Stimulated activated CD8-positive, alpha-beta memory T cell treated with anti-CD3 and anti-CD28 coated beads, Interleukin-4, amount 100 ng/mL, for 48 hours (primary cell): ENCODE measurements at places on chromosomes 1 and 21.

DNA sequence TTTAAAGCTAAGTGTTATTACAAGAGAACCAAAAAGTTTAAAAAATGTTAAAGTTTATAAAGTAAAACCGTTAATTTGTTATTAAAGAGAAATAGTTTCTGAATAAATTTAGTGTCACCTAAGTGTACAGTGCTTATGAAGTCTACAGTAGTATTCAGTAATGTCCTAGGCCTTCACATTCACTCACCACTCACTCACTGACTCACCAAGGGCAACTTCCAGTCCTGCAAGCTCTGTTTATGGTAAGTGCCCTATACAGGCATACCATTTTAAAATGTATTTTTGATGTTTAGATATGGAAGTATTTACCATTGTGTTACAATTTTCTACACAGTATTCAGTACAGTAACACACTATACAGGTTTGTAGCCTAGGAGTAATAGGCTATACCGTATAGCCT lies 60.1 kb upstream of the GCLM start:
- no peak for DNase-seq

GRCh38 chr1:156697481-156697880 lies 7.9 kb downstream of the CRABP2 start:
- DNase-seq, result no peak

DNA sequence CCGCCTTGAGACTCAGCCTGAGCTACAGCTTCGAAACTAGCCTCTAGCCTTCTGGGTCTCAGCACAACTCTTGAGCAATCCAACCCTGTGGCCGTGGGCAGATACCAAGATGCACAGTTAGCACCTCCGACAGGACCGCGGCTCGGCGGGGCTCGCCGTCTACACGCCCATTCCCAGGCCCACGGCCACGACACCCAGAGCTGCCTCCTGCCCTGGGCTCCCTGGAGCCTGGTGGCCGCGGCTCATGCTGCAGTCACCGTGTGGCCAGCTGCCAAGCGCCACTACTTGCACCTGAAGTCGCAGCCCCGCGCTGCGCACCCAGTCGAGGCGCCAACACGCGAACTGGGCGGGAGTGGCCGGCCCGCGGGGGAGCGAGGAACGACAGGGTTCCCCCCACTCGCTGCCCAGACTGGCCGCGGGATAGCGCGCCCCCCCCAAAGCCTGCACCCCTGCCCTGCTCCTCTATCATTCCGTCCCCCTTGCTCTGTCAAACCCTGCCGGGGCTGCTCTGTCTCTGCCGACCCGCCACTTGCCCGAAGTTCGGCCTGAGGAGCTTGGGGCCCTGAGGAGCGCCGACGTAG lies 729 bp upstream of the CDCA8 start:
- DNase-seq, result peak; percentile 53

- no peak for DNase-seq
These were observed 10.3 kb downstream of the ERRFI1 start for GRCh38 chr1:8015809-8016165.

GRCh38 chr1:15080328-15081007 lies 73.1 kb upstream of the TMEM51 start:
- no peak for DNase-seq

- DNase-seq, result peak; percentile 72
These were observed 28.4 kb upstream of the C1orf159 start for GRCh38 chr1:1144122-1144842.

GRCh38 chr1:61081144-61081685 lies 1.1 kb upstream of the NFIA start:
- DNase-seq, result no peak

GRCh38 chr21:43277481-43278351 lies 108.9 kb downstream of the CRYAA start:
- no peak for DNase-seq

DNA sequence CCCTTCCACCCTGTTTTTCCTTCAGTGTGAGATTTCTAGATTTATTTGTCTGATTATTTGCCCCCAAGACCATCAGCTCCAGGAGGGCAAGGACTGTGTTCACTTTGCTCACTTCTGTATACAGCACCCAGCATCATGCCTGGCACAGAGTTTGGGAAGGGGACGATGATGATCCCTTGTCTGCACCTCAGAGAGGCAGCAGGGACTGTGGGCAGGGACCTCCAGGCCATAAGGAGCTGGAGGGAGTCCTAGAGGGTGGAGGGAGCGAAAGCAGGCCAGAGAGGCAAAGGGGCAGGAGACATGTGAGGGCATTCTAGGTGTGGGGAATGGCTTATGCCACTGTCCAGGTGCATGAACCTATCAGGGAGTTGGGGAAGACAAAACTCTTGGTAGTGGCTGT lies 32.8 kb downstream of the H3-3A start:
- no peak for DNase-seq

- DNase-seq, result peak; percentile 53
These were observed 148.0 kb upstream of the ERG start for GRCh38 chr21:38646213-38646837.

DNA sequence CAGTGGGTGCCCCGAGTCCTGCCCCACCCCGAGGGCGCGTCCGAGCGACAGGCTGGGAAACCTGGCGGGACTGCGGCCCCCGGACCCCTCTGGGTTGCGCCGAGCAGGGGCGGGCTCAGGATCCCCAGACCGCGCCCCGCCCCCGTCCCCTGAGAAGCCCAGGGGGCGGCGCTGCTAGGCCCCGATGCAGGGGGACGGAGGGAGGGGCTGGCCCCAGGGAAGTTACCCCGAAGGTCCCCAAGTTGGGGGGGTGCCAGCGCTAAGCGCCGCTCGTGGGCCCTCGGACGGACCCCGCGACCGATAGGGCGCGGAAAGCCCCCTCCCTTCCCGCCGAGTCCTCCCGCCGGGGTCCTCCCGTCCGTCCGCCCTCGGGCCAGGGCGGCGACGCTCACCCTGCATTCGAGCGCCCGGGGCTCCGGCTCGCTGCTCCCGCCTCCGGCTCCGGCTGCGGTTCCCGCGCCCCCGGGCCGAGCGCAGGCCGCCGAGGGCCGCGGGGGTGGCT lies 414 bp downstream of the GPR153 start:
- no peak for DNase-seq

DNA sequence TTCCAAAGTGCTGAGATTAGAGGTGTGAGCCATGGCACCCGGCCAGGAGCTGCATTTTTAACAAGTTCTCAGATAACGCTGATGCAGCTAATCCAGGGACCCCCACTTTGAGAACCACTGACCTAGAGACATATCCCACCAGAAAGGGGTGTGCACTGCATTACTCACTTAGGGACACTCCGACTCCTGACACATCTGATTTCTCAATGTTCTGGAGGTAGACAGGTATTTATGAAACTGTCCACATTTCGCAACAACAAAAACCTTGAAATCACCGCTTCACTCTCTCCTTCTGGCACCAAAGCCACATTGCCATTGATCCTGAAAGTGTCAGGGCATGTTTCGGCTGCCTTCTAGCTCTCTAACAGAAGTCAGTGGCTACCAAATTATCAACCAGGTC lies 23.2 kb upstream of the CAMTA1 start:
- DNase-seq, result no peak

DNA sequence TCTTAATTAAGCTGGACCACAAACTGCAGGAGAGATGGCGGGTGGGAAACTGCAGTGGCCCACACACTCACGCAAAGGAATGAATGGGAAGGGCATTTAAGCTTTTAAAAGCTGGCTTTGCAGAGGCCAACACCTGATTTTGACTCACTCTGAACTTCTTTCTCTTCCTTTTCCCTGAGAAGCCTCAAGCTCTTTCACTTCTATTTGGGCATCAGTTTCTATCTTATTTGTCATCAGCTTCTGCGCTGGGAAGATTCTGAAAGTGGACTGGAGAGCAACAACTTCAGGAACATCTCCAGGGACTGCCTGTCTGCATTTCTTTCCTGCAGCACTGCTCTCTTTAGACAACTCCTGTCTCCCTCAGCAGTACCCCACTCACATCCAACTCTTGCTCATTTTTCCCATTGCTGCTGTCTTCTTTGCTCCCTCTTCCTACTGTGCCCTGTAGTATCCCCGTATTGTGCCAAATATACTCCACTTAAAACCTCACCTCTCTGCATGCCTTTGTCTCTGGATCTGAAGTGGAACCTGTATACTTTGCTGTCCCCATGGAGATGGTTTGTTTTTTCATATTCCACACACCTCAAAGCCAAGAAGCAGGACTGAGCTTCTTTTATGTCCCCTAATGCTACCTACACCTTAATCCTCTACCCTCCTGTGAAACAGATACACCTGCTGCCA lies 143.3 kb upstream of the JUN start:
- DNase-seq, result no peak

- no peak for DNase-seq
These were observed 19.7 kb upstream of the RAB4A start for GRCh38 chr1:229251185-229251584.

GRCh38 chr21:41759214-41759840 lies 7.5 kb downstream of the RIPK4 start:
- no peak for DNase-seq

- DNase-seq, result no peak
These were observed 46.8 kb upstream of the PSEN2 start for GRCh38 chr1:226823643-226824042.

DNA sequence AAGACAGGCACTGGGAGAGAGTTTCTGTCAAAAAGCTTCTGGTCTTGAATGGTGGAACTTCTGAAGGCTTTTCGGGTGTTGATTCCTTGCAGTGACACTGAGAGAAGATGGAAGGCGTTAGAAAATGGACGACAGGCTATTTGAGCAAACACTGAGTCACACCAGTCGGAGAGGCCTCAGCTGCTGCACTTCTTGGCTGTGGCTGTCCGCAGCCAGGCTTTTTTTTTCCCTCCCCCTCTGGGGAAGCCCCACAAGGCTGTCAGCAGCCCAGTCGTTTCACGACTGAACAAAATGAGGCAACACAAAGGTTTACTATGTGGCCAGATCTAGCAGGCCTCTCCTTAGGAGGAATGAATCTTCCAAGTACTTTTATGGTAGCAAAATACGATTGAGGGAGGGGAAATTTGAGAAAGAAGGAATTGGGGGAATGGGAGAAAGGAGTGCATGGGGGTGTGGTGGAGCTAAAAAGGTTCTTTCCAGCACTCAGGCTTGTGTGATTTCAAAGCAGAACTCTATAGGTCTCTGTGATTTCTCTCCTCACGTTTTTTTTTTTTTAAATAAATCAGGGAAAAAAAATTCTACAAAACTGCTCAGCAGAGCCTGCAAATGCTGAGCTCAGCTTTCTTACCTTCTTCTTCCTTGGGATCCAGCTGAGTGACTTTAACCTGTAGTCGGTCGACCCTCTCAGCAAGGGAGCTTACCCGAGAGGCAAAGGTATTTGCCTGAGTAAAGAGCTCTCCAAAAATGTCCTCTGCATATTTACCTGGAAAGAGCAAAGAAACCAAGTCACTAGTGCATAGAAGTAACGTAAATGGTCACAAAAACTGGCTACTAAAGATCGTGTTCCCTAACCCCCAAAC lies 26.1 kb downstream of the GPR3 start:
- DNase-seq, result peak; percentile 75

DNA sequence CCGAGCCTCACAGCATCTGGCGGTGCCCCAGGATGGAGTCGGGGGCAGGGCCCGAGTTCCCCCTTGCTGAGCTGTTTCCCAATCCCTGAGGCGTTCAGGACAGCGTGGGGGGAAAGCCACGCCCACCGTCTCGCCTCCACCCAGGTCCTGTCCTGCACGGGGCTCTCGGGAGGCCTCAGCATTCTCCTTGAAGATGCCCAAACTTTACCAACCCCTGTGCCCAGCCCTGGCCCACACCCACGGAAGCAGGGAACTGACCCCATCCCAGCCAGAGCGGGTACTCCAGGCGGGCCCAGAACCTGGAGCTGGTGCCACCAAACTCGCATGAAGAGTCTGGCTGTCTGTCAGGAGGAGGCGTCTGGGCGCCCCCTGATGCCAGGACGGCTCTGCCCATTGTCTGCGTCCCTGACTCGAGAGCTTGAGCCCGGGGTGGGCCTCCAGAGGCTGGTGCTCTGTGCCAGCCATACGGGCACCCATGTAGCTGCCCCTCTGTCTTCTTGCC lies 35.3 kb upstream of the POFUT2 start:
- no peak for DNase-seq

DNA sequence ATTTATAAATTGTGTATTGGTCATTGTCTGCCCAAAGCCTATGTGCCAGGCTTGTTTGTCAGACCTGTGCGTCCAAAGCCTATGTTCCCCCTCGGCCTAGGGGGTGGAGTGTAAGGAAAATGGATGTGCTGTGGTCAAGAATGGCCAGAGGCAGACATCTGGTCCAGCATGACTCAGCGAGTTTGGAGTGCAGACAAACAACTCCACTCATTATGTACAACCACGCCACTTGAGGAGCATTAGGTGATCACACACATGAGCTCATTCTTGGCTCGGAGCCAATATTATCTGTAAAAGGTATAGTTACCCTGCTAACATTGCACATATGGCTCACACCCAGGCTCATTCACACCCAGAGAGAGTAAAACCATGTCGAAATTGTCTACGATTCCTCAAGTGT lies 1047.6 kb upstream of the ADGRL4 start:
- DNase-seq, result no peak

- no peak for DNase-seq
These were observed 26.1 kb upstream of the CD53 start for GRCh38 chr1:110846861-110847260.

DNA sequence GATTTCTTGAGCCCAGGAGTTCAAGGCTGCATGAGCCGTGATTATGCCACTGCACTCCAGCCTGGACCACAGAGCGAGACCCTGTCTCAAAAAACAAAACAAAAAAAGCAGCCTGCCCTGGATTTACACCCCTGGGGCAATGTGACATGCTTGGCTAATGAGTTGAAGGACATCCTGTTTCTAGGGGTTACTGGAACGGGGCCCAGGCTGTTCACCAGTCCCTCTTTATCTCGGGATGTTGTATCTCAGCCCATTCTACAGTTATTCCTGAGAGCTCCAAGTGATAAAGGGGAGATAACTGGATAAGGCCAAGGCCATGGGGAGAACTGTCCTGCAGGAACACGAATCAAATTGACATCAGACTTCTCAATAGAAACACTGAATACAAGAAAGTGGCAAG lies 21.7 kb upstream of the S100A2 start:
- DNase-seq, result no peak
